Right cardiac atrium (tissue), 5 donors: ENCODE measurements at places on chromosomes 1 and 21. TPM values are rescaled to one million over a fixed set of nuclear protein-coding genes. Genes with fewer than 3 reads are reported as not detected.

Gene MMP23B
- total RNA-seq: 18.7 TPM

Gene ACTL8
- not detected for total RNA-seq

Gene OLFML3
- total RNA-seq: 31.1 TPM

Gene PEX11B
- total RNA-seq: 22.9 TPM

Gene LRRN2
- 21.4 TPM for total RNA-seq

Gene THEM5
- total RNA-seq: 0.42 TPM
